ENCODE measurements at places on chromosomes 1 and 21.

DNA sequence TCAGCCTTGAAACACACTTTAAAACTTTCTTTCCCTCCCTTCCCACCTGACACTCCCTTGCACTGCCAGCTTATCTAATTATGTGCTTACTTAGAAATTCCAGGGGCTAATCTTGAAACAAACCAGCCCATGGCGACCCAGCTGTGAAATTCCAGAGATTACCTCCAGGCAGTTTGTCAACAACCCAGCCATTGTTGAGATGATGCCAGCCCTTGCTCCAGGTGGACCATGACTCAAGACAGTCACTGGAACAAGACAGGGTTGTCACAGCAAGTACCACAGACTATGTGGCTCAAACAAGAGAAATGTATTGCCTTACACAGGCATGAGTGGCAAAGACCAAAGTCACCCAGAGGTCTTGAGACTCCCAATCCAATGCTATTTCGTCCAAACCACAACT is 7.9 kb downstream of the FYB2 start:
- no peak for DNase-seq

DNA sequence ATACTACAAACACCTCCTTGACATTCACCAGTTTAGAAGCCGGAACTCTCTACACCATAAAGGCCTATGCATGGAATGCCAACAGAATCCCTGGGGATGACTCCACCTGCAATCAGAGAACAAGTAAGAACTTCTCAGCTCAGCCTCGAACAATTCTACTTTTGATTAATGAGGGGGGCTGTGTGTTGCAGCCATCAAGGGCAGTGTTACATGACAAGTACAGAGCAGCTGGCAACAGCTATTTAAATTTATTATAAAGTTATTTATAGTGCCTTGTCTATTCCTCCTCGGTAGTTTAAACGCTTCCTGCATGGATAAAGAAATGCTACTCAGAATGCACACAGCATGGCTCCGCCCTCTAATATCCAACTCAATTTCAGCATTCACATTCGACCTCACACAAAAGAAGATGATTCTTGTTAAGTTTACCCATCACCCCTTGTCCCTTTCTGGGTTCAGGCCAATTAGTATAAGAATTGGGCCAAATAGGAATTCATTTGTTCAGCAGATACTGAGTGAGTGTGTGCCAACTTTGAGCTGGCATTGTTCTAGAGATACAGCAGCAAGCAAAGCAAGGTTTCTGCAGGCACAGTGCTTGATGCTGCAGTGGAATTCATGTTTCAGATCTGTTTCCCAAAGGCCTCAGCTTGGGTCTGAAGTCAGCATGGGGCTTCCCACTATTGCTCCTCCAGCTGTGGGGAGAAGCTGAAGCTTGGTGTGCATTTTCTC is 6.4 kb downstream of the FNDC7 start:
- DNase-seq, result no peak

- DNase-seq, result no peak
Observed at GRCh38 chr1:210900820-210901219, 233.1 kb downstream of the KCNH1 start.

DNA sequence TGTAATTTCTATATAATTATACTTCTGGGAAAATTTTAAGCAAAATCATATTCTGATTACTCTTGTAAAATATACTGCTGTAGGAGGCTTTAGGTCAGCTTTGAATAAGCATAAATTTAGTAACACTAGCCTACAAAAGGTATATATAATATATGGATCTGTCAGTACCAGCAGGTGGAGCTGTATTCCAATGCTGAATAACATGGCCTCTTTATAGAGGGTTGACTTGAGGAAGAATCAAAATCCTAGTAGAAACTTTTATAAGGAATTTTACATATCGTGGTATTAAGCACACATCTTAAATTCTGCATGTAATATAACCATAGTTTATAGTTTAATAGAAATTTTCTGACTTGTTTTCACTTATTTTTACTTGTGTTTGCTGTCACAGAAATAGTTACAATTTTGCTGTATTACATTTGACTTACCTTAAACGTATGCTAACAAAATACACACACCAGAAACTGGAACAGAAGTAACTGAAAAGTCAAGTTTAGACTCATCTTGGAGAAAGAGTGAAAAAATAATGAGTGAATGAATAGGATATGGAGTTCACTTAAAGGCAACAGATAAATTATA is 79.3 kb downstream of the HMCN1 start:
- DNase-seq, result no peak

DNA sequence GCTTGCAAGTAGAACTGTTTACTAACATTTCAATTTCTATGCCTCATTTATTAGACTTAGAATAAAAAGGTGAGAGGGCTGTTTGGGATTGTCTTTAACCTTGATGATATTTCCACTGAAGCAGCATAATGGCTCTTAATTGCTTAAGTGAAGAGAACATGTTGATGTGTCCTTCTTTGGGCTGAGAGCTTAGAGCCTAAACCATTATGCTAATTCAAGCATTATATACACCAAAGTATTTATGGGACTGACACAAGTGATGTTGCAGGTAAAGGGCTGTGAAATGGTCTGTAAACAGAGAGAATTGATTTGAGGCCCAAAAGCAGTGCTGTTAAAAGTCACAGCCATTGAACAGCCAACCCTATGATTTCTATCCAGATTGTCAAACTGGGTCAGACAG is 113.9 kb downstream of the ATG4C start:
- DNase-seq, result no peak

DNA sequence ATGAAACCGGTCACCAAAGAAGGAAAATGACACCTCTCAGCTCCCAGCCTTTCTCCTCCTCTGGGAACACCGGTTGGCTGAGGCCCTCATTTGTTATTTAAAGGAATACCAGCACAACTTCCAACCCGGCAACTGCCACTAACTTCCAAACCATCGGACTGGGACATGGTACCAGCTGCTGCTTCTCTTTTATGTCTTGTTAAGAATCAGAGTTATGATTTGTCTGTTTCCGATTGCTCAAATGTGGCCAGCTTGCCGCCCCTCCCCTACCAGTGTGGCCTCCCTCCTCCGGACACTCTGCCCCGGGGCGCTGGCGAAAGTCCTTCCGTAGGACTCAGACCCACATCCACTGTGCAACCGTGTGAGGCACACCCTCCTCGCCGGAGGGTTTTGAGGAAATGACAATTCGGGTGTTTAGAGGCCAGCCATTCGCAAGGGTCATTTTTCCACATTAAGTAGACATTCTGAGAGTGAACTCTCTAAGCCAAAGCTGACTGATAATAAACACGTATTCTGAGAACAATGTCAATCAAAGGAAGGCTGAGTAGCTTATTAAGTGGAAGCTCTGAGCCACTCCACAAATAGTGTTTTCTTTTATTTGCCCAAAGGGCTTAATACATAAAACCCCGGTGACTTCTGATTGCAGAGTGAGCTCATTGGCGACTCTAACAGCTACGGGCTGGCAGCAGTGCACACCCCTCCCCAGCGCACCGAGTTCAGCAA is 5.5 kb downstream of the RIPK4 start:
- DNase-seq, result no peak

DNA sequence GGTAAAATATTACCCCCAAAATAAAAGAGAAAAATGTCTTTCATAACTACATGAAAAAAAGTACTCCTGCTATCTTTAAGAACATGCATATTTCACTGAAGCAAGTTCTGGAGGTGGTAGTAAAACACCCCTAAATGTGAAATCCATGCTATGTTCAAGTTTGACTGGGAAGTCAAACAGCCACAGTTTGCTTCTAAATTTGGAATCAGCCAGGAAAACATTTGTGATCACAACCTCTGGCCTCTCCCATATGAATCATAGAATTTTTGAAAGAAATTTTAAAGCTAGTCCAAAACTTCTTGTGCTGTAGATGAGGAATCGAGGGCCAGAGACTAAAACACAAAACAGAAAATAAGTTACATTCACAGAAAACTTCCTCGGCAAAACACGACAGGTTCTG is 6.6 kb downstream of the SORT1 start:
- DNase-seq, result no peak
